Stimulated activated CD8-positive, alpha-beta memory T cell treated with anti-CD3 and anti-CD28 coated beads, Interleukin-7, amount 100 ng/mL, for 24 hours (primary cell): ENCODE measurements at places on chromosomes 5 and 9.
A peak's percentile ranks its signal among the peaks of the same experiment; 100 is the strongest.

- no peak for DNase-seq
These were observed 592.4 kb upstream of the DAB2 start for GRCh38 chr5:40017135-40017534.

DNA sequence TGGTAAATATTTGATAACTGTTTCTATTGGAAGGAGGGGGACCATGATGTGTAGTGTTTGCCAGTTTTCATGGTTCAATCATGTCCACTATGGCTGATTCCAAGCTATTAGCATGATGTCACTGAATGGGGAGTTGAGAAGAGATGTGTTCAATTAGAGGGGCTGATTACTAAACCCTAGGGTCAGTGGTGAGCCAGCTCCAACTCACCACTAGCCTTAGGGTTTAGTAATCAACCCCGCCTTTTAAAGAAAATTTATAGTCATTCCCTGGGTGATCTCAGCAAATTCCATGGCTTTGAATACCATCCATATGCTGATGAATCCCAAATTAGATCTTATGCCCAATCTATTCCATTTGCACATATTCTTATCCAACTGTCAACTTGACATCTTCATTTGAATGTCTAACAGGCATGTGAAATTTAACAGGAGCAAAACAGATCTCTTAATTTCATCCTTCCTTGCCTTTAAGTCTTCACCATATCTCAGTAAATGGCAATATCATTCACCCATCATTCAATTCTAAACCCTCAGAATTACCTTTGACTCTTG, 98.8 kb downstream of the GCNT1 start:
- no peak for DNase-seq

- peak; percentile 30 for DNase-seq
These were observed 13.1 kb downstream of the DIAPH1 start for GRCh38 chr5:141605523-141606277.

DNA sequence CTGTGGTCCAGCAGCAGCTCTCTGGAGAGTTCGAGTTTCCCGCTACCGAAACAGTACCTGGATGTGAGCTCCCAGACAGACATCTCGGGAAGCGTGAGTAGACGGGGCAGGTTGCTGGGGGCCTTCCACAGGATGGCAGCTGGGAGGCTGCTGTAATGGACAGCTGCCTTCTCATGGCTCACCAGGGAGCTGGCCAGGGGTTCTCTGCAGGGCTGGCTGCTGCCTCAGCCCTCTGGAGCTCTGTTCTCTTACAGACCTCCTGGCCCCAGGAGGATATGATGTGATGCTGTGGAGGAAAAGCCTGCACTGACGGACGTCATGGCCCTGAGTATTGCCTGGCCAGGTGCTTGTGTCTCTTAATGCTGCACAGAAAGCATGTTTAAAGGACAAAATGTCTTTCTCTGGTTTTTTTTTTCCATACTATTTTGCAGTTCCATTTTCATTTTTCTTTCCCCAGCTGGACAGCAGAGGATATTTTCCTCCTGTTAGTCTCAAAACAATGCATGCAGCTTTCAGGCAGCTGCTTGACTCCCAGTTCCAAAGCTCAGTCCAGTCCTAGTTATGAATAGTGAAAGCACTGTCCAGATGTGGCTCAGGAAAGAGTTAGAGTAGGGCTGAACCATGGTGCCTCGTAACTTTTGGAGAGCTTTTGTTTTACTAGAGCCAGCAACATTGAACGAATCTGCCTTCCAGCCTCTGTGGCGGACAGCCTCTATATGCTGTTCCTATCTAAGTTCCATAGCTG, 77.5 kb upstream of the RARS1 start:
- DNase-seq: no peak

DNA sequence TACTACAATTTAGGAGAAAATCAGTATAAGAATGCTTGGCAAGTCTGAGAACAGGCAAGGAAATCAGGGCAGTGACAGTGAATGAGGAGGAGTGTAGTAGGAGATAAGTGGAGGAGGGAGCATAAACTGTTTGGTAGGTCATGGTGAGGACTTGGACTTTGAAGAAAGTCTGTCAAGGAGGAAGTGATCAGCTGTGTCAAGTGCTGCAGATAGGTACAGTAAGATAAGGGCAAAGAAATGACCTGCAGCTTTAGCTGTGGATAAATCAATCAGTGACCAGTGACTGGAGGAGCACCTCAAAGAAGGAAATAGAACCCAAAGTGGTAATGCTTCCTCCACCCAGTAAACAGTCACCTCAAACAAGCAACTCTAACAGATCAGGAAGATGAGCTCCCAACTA, 106.3 kb downstream of the RAPGEF6 start:
- no peak for DNase-seq

- DNase-seq: peak; percentile 74
These were observed 40.7 kb upstream of the CLPTM1L start for GRCh38 chr5:1385395-1386273.

- no peak for DNase-seq
These were observed 20.8 kb upstream of the CKMT2 start for GRCh38 chr5:81212211-81212751.

DNA sequence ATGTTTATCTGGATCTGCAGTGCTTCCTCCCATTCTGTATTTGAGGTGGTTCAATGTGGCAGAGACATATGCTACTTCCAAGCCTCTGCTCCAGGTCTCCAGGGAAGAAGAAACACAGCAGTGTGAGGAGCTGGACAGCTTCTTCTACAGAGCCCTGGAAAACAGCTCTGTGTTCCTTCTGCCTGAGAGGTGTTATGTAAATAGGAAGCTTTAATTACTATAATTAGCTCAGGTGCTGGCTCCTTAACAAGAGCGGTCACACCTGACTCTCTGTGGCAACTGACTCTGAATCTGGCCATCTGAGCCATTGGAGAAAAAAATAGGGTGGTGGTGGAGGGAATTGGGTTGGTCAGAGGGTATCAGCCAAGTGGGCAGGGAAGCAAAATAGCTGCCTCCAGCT, 332.4 kb upstream of the BRINP1 start:
- DNase-seq: no peak

- no peak for DNase-seq
These were observed 201.2 kb downstream of the MSX2 start for GRCh38 chr5:174925586-174925985.

GRCh38 chr5:139481580-139482049, 943 bp downstream of the STING1 start:
- DNase-seq: no peak

- DNase-seq: no peak
These were observed 736 bp upstream of the HSD17B4 start for GRCh38 chr5:119451561-119451960.

DNA sequence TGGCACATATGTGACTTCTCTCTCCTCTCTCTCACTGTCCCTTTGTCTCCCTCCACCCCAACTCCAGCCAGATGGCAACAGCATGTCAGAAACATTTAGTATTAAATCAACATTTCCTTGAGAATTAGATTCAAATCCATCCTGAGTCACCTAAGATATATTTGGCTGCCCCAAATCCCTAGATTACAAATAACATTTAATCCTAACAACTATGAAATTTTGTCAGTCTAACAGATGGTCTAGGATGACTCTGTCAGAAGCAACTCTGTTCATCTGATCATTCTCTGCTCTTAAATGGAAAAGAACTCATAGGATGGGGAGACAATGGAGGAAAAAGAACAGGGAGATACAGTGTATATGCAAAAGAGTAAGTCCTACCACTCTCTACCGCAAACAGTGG, 201.2 kb downstream of the TSSK1B start:
- no peak for DNase-seq

DNA sequence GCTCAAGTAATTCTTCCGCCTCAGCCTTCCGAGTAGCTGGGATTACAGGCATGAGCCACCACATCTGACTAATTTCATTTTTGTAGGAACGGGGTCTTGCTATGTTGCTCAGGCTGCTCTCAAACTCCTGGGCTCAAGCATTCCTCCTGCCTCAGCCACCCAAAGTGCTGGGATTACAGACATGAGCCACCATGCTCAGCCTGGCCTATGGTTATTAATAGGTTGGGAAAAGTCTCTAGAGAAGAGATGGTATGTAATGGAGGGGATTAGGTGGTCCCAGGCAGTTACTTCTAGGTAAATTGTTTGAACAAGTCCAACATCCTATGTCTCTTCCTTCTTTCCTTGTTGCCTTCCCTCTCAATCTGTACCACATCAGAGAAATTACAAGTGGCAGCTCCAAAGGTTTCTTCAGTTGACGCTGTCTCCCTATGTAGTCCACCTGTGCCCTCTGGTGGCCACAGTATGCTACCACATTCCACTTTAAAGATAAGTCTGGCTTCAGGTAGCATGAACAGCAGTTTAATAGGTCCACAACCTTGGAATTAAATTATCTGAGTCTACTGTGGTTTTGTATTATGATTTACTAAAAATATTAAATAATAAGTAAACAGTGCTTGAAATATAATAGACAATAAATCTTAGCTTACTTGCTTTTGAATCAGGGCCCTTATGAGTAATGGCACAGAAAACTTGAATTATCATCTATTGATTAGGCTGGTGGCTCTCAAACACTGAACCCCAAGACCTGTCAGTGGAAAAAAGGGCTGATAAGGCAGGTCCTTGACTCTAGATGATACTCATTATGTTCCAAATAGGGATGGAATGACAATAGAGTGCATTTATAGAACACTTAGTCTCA, 9.7 kb downstream of the TIGD6 start:
- peak; percentile 37 for DNase-seq

GRCh38 chr5:35285435-35285834, 55.1 kb upstream of the PRLR start:
- no peak for DNase-seq

GRCh38 chr5:132008961-132009680, 2.3 kb downstream of the ACSL6 start:
- DNase-seq: no peak

- DNase-seq: no peak
These were observed 30.8 kb downstream of the RASEF start for GRCh38 chr9:83032065-83032625.

GRCh38 chr5:395156-395920, 47.6 kb upstream of the EXOC3 start:
- no peak for DNase-seq

- DNase-seq: no peak
These were observed 165.6 kb downstream of the MACROH2A1 start for GRCh38 chr5:135233477-135233876.

GRCh38 chr9:112327718-112328450, 5.5 kb downstream of the PTBP3 start:
- DNase-seq: no peak

GRCh38 chr9:127336506-127337352, 60.2 kb upstream of the SLC2A8 start:
- no peak for DNase-seq

DNA sequence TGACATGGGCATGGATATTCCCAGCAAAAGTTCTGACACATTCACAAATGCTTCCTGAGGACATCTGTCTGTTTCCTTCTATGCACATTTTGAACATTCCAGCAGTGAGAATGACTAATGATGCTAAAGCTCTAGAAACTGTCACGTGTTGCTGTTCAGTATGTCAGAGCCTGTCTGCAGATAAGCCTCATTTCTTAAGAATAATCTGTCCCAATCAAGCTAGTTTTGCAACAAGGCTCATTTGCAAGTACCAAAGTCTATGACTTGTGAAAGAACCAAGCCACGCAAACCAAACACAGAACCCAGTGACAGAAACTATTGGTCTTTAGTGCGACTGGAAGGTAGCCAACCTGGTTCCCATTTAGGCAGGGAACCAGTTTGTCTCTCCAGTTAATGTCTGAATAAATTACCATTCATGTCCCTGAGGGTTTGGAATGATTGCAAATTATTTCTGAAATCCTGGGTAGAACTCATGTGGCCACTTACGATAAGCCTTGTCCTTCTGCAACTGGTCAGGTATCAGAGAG, 178.5 kb downstream of the C9orf152 start:
- no peak for DNase-seq

- DNase-seq: no peak
These were observed 1.2 kb downstream of the JMY start for GRCh38 chr5:79236970-79237739.

- no peak for DNase-seq
These were observed 21.5 kb upstream of the S1PR3 start for GRCh38 chr9:88969646-88970373.

DNA sequence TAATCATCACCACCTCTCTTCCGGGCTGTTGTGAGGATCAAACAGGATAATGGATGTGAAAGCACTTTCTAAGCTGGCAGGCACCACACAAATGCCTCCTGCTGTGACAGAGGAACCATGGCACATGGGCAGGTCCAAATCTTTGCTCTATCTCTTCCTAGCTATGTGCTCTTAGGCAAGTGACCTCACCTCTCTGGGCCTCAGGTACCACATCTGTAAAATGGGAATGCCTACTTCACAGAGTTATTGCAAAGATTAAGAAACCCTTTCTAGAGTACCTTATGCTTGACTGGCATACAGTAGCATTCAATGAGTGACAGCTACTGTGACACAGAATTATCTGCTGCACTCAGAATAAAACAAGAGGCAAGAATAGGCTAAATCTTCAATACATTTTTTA, 51.6 kb downstream of the CDK5RAP2 start:
- no peak for DNase-seq

DNA sequence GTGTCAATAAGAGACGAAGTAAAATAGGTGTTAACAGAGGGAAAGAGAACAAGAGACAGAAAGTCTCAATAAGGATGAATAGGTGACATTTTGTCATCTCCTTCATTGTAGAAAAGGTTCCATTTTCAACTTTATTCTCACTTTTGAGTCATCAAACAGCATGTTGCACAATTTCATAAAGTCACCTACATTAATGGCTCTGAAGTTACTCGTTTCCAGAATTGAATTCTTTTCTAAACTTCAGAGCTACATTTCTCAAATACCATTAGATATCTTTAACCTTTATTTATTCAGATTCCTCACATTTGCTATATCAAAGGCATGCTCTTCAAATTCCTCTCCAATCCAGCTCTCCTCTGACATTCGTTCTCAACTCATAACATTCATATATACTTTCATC, 13.1 kb downstream of the ADAMTS6 start:
- DNase-seq: no peak

DNA sequence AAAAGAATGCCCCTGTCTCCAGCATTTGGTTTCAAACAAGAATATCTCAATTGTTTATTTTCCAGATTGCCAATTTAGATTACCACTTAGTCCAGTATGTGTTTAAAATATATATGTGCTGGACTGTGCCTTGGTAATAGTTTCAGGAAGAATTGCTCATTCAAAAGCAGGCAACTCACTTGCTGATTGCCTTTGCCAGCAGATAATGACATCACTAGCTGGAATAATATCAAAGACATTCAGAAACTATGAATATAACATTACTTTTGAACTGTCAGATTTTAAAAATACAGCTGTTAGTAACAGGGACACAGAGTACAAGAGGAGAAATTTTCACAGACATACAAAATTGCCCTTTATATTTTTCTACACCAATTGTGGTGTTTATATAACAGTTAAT, 96.0 kb upstream of the ITGA2 start:
- no peak for DNase-seq

DNA sequence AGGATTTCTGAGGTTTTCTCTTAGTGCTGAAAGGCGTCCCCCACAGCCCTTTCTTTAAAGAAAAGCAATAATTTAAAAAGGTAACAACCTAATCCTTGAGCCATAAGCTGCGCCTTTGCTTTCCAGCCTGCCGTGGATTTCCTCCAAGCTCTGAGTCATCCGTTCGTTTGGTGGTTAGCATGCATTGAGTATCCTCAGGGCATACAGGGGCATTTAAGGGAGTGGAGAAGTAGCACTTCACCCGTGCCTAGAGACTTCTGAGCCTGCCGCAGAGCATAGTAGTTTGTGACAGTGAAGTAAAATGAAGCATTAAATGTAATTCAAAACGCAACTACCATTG, 892 bp upstream of the TNC start:
- DNase-seq: no peak

- DNase-seq: no peak
These were observed 121.1 kb downstream of the LHX2 start for GRCh38 chr9:124132671-124133147.

- DNase-seq: no peak
These were observed 149.1 kb upstream of the ZNF366 start for GRCh38 chr5:72656331-72656730.
